ENCODE measurements at places on chromosomes 5 and 9.

GRCh38 chr5:157463081-157463480, 3.1 kb downstream of the NIPAL4 start:
- no peak for DNase-seq

- DNase-seq: no peak
Observed at GRCh38 chr9:105419816-105420597, 27.8 kb upstream of the FSD1L start.

- DNase-seq: peak; percentile 50
Observed at GRCh38 chr5:36730537-36731216, 124.3 kb downstream of the SLC1A3 start.

DNA sequence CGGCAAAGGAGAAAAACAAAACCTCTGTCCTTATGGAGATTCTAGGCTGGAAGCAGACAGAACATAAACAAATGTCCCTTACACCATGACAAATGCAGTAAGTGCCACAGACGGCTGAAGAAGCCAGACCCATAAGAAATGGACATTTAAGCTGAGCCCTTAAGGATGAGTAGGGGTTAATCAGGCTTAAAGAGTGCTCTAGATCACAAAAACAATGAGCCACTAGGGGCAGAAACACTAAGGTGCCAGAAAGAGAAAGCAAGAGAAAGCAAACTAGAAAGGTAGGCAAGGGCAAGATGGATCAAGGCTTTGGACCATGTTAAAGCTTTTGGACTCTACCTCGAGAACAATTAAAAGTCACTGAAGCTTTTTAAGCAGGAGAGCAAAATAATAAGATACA, 326.9 kb upstream of the WWC1 start:
- DNase-seq: no peak

- DNase-seq: no peak
Observed at GRCh38 chr5:138975098-138975847, 100.1 kb upstream of the LRRTM2 start.

GRCh38 chr5:132181011-132181629, 46.5 kb downstream of the P4HA2 start:
- no peak for DNase-seq

DNA sequence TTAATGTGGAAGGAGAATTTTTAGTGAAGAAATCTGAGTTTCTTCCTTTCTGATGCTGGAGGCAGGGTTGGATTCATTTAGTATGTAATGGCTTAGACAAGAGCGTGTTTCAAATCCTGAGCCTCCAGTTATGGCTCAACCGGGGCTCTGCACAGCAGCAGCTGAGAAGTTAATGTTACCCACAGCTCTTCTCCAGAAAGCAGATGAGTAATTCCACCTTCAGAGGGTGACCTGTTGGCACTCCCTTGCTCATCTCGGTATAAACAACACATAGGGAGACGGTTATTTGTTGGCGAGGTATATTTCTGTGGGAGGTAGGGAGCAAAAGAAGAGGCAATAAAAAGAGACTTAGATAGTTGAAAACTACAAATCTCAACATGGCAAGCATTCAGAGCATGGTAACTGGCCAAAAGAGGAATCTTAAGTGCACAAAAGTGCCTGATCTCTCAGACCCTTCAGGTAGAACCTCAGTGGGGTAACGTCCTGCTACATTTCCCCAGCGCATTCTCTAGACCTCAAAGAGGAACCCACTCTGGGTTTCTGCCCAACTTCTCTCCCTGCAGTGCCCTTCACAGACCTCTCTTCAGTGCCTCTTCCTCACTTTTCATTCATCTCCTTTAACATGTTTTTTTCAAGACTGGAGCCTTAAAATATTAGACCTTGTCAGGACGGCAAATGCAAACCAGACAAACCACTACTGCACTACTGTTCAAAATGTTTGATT, 417.5 kb upstream of the ADAMTSL1 start:
- no peak for DNase-seq

- no peak for DNase-seq
Observed at GRCh38 chr5:72325566-72326305, 5.6 kb downstream of the PTCD2 start.

GRCh38 chr9:95165004-95165403, 152.5 kb downstream of the FANCC start:
- DNase-seq: no peak

DNA sequence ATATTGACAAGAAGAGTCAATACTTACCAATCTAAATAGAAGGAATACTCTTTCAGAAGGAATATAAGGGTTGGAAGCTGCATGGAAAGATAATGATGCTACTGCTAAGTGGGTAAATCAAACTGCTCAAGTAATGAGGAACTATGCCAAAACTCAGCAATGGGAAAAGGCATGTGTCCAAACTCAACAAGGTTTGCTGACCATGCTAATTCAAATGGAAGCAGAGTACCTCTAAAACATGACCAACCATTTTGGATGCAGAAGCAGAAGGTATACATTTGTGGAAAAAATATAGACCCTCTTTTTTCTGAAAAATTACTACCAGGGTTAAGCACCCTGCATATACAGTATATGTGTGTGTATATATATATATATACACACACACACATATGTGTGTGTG, 21.1 kb downstream of the TMEM232 start:
- no peak for DNase-seq

GRCh38 chr5:19685473-19685872, 302.5 kb downstream of the CDH18 start:
- DNase-seq: no peak
